Keratinocyte (primary cell): ENCODE measurements at places on chromosomes 12 and 14.

DNA sequence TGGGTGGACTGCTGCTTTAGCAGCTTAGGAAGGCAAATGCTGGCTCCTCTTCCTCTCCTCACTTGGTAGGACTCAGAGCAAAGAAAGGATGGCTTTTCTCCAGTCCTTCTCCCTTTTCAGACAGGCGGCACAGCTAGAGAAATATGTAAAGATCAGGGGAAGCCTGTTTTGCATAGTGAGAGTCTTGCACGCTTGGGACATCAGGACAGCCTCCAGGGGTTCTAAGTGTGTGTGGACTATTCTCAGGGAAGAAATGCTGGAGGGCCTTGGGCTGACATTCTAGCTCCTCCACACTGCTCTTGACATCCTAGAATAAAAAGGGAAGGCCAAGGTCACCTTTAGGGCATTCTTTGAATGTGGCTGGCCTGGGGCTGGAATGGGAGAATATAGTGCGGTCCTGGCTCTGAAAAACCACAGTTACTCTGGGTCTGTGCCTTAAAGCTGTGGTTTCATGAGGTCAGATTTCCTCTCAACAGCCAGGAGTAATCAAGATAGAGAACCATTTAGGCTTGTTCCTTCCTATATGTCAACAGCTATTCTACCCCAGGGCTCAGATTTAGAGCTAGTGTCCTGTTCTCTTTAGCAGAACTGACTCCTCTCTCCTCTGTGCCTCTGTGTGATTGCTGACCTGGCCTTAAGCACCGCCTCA, 24.3 kb downstream of the CMA1 start:
- DNase-seq: no peak

DNA sequence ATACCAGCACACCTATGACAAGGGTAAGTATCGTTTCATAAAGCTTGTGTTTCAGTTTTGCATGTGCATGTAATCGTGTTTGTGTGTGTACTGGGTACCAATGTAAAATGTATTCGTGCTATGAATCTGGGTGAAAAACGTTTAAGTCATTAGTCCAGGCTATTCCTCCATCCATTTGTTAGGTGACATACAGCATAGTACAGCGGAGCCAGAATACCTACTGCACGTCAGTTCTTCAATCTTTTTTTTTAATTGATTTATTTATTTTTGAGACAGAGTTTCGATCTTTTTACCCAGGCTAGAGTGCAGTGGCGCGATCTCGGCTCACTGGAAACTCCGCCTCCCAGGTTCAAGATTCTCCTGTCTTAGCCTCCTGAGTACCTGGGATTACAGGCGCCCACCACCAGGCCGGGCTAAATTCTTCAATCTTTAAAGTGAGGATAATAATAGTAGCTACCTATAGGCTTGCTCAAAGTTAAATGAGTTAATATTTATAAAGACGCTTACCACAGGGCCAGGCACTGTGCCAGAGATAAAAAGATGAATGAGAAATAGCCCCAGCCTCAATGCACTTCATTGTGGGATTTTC, 661 bp upstream of the RPS26 start:
- no peak for DNase-seq

DNA sequence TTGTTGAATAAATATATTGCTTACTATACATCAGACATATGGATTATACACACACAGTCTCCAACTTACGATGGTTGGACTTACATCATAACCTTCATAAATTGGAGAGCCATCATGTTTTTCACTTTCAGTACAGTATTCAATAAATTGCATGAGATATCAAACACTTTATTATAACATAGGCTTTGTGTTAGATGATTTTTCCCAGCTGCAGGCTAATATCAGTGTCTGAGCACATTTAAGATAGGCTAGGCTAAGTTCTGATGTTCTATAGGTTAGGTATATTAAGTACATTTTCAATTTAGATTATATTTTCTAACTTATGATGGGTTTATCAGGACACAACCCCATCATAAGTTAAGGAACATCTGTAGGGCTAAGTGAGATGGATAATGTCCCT, 17.9 kb upstream of the KRR1 start:
- no peak for DNase-seq

DNA sequence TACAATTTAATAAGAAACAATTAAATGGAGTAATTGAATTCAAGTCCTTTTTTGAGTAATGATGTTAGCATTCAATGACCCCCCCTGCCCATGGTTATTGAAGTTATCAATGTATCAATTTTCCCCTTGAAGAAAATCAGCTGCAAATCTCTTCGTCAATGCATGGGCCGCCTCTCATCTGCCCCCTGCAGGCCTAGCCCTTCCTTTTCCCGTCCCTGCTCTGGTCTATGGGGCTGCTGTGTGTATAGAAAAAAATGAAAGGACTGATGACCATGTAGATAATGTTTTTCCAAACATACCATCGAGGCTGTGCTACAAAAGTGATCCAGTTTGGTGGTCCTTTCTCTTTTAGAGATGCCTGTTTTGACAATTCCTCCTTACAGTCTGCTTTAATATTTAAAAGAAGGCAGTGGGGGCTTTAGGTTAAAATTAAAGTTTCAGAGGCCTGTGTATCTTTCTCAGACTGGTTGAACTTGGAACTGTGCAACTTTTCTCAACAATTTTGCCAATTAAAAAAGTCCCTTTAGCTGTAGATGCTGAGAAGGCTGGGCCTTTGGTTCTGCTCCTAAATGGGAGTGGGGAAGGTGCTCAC, 98.4 kb downstream of the APAF1 start:
- DNase-seq: no peak

- no peak for DNase-seq
Observed at GRCh38 chr12:14129611-14130195, 148.3 kb upstream of the GRIN2B start.

GRCh38 chr14:82180139-82180538, 646.5 kb upstream of the SEL1L start:
- DNase-seq: no peak

DNA sequence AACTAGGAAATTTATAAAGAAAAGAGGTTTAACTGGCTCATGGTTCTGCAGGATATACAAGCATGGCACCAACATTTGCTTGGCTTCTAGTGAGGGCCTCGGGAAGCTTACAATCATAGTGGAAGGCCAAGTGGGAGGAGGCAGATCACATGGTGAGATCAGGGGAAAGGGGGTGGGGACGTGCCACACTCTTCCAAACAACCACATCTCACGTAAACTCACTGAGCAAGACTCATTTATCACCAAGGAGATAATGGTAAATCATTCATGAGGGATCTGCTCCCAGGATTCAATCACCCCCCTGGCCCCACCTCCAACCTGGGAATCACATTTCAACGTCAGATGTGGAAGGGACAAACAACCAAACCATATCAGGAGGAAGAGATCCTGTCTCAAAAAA, 35.8 kb downstream of the NUMB start:
- DNase-seq: no peak

GRCh38 chr12:2618291-2618995, 176.3 kb upstream of the FKBP4 start:
- no peak for DNase-seq

DNA sequence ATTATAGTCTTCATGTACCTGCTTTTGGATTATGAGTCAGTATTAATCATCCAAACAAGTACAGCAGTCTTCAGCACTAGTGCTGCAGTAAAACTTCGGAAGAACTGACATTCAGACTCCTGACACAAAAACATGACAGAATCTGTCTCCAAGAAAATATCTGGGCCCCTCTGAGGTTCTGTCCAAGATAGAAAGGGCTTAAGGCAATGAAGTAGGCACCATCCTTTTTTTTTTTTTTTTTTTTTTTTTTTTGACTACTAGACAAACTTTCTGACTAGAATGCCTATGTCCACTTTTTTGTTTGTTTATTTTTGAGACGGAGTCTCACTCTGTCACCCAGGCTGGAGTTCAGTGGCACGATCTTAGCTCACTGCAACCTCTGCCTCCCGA, 112.5 kb downstream of the MED13L start:
- DNase-seq: peak; percentile 45

DNA sequence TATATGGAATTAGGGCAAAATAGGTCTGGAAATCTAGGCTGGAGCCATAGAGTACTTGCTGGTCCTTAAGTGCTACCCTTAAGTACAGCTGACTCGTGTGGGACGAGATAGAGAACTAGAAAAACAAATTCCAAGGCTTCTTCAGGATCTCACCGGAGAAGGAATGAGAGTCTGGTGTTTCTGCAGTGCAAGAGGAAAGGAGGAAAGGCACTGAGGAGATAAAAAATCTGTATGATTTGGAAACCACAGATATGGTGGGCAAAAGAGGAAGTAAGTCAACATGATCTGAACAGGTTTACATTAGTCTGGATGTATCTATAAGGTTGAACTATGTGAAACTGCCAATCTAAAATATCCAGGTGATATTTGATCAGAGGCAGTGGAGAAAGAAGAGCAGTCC, 134.4 kb upstream of the SOX5 start:
- no peak for DNase-seq

GRCh38 chr12:45685680-45686079, 43.8 kb upstream of the ARID2 start:
- no peak for DNase-seq

- no peak for DNase-seq
Observed at GRCh38 chr12:121767525-121768016, 25.9 kb downstream of the RHOF start.

GRCh38 chr14:80523518-80524117, 312.3 kb upstream of the DIO2 start:
- DNase-seq: no peak

DNA sequence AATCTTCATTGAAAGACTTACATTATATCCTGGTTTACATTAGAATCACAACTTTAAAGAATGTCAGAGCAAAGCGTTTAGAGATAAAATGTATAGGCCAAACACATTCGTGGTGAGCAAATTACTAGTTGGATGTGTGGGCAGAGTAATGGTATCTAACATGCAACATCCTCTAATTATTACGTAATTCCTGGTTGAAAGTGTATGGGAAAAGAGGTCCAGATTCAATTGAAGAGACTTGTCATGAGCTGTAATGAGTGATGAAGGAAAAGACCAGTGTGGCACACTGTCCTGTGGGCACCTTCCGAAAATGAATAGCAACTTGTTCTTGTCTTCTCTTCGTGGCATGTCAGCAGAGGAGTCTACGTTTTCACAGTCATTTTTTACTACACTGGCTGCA, 192.8 kb downstream of the LRIG3 start:
- DNase-seq: no peak

DNA sequence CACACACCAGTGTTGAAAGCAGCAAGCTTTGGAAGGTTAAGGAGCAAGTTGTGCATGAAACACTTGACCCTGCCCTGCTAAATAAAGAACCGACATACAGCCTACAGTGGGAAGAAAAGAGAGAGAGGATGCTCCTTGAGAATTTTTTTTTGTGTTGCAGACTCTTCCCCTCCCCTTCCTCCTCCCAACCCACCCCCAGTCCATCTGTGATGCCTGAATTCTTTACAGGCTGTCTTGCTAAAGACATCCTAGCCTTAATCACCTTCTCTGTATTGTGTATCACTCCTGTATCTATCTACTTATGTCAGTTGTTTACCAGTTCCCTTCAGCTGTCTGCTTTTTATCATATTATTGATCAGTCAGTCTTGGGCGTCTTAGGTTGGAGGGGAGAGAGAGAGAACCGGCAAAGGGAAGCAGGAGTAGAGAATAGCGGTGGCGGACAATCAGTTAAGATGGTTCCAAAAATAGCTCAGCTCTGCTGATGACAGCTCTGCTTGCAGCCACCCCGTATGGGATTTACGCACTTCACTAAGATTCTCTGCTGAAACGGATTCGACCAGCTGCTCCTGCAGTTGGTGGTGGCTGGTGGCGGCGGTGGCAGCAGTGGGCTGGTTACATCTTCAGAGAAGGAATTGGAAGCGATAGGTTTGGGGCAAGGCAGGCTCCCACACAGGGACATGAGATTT, 664.7 kb downstream of the NRXN3 start:
- no peak for DNase-seq

- no peak for DNase-seq
Observed at GRCh38 chr12:21296751-21297406, 37.8 kb downstream of the SLCO1A2 start.

GRCh38 chr14:97866664-97867063, 1069.5 kb downstream of the VRK1 start:
- DNase-seq: no peak

GRCh38 chr14:45246691-45247090, 6.3 kb downstream of the MIS18BP1 start:
- no peak for DNase-seq
